Stimulated activated CD8-positive, alpha-beta memory T cell treated with anti-CD3 and anti-CD28 coated beads, Interleukin-15, amount 100 ng/mL, for 1 hour (primary cell): ENCODE measurements at places on chromosomes 12 and 14.

- DNase-seq, result no peak
Observed at GRCh38 chr14:50758945-50759344, 72.0 kb downstream of the NIN start.

DNA sequence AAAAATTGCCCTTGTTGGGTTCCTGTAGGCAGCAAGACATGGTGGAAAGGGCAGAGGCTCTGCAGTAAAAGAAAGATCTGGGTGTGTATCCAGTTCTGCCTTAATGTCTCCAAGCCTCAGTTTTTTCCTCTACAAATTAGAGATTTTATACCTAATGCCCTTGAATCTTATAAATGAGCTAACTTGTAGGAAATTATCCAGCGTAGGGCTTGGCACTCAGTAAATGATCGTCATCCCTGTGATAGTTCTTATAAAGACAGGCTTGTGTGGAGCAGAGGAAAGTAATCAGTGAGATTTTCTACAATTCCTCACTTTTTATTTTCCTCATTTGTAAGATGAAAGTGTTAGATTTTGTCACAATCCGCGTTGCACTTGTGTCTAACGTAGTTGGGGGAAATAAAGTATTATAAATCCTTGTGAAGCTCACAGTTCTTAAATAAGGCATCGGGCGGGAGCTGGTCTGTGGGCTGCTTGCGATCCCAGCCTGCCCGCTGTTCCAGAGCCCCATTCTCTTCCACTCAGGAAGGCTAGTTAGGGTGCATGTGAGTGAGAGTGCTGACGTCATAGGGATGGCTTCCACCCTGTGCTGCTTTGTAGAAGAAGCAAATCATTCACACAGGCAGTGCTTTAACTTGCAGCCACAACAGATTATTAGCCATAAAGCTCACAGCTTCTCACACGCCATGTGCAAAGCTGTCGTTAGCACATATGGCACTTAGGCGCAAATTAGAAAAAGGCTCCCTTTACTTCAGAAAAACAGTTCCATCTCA is 87.6 kb downstream of the EML1 start:
- DNase-seq, result no peak

- DNase-seq, result no peak
Observed at GRCh38 chr12:44827832-44828438, 48.2 kb downstream of the NELL2 start.

DNA sequence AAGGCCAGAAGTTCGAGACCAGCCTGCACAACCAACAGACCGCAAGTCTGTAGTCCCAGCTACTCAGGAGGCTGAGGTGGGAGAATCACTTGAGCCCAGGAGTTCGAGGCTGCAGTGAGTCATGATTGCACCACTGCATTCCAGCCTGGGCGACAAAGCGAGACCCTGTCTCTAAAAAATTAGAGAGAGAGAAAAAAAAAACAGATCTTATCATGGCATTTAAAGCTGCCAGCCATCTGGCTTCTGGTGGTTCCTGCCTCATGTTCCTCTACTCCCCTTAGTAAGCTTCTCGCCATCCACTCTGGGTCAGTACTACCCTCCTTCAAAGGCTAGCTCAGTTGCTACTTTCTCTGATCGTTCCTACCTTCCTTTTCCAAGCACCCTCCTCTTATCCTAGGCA is 16.1 kb downstream of the CLSTN3 start:
- no peak for DNase-seq

DNA sequence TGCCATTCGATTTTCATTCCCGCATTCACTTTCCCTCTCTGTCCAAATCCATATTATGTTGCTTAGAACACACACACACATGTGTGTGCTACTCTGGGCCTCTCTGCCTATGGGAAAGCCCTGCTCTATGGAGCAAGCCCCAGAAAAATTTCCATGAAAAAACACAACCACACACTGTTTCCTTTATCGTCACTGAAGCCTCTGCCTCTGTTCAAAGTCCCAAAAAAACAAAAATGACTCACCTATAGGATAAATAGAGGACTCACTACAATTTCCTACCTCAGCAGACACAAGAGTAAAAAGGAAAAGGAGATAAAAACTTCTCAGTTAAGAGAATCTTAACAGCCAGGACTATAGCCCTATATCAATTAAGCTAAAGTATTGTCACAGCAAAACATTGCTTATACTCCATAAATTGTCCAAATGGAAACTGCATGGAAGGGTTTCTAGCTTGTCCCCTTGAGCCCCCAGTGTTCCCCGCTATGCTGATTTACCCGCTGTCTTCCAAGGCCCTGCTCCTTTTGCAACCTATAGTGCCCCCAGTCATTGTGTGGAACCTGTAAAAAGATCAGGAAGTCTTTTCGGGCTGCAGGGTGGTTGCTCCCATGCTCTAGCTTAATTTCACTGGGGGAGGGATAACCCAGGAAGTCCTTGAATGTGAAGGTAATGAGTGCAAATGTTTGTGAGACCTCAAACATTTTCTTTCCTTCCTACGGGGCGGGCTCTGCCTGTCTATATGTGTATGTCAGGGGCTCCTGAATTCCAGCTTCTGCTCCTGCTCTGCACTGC is 11.1 kb upstream of the PIP4K2C start:
- no peak for DNase-seq

- no peak for DNase-seq
Observed at GRCh38 chr12:57461917-57462250, 2.3 kb downstream of the GLI1 start.

GRCh38 chr12:66365718-66366490 is 63.6 kb downstream of the HELB start:
- no peak for DNase-seq

GRCh38 chr12:123118497-123118896 is 32.4 kb downstream of the PITPNM2 start:
- DNase-seq, result no peak

DNA sequence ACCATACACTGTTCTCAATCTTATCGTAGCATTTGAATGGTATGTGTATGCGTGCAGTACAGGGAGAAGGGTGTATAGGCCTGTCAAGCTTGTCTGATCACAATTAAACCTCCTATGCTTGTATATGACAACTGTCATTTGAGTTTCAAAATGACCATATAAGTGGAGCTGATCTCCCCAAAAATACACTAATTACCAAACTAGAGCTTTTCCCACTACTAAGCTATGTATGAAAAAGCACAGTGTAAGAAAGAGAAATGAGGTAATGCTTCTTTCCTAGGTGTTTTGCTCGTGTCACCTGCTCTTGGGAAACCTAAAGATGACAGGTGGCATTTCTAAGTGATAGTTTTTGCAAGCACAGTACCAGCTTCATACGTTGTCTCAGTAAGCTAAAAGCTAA is 1.1 kb upstream of the STK38L start:
- no peak for DNase-seq

DNA sequence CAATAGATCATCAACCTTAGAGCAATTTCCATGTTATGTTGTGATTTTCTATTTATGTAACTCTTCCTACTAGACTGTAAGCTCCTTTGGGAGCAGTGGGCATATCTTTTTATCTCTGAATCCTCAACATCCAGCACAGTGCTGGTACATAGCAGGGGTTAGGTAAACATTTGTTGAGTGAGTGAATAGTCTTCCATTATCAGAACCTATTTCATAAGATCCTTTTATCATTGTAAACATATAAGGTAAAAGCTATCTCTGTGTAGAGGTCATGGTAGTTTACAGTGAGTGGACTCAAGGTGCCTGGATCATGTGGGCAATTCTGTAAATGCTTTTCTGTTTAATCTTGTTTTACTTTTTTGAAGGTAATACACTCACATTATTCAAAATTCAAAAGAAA is 15.1 kb downstream of the FKBP11 start:
- no peak for DNase-seq

- no peak for DNase-seq
Observed at GRCh38 chr12:31318657-31319269, 7.2 kb downstream of the SINHCAF start.

GRCh38 chr12:100591979-100592378 is 18.5 kb downstream of the GAS2L3 start:
- no peak for DNase-seq

GRCh38 chr14:35821564-35822411 is 4.3 kb upstream of the BRMS1L start:
- DNase-seq, result no peak

DNA sequence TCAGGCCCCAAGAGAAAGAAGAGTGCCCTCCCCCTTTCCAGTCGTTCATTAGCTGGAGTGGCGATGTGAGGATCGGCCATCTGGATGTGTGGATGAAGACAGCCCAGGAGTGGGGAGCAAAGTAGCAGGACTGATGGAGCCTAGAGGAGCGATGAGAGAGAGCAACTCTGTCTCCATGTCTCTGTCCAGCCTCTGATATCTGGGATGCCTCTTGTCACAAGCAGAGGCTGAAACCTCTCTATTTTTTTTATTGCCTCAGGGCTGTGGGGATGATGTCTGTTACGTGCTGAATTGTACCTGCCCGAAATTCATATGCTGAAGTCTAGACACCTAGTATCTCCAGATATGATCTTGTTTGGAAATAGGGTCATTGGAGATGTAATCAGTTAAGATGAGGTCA is 2.7 kb downstream of the SERPINA11 start:
- no peak for DNase-seq
